Activated T-helper 2 cell treated with anti-CD3 and anti-CD28 coated beads, Interferon-gamma antibody, Interleukin-2, Interleukin-4, amounts not matched to agents 10 μg/mL and 5 μg/mL and 100 μg/mL, durations not matched to agents 14 hours and 24 hours and 36 hours (primary cell): ENCODE measurements at places on chromosomes 1 and 21.

- no peak for DNase-seq
These were observed 28.6 kb downstream of the KIF26B start for GRCh38 chr1:245183429-245183828.

- no peak for DNase-seq
These were observed 68.9 kb upstream of the RAB3GAP2 start for GRCh38 chr1:220341126-220341525.

DNA sequence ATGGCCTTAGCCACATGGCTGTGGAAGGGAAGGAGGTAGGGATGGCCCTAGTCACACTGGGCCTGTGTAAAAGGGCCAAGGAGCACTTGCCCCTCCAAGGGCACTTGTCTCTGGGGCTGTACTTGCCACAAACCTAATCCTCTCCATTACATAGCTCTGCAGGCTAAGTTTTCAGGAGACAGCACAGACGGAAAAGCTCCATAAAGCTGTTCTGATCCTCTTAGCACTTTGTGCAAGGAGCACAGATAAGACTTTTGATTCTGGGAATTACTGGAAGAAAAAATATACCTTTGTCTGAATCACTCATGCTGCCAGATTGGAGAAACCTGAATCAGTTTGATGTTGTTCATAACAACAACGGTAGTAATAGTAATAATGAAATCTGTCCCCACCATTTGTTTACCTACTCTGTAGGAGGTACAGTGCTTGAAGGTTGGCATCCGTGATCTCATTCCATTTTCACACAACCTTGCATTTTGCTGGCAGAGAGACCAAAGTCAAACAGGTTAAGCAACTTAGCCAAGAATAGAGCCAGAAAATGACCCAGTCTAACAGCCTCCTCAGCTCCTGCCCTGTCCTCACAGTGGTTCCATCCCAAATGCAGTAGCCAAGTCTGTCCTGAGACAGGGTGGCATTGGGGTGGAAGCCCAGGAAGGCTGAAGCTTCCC is 207.1 kb downstream of the ROR1 start:
- no peak for DNase-seq

DNA sequence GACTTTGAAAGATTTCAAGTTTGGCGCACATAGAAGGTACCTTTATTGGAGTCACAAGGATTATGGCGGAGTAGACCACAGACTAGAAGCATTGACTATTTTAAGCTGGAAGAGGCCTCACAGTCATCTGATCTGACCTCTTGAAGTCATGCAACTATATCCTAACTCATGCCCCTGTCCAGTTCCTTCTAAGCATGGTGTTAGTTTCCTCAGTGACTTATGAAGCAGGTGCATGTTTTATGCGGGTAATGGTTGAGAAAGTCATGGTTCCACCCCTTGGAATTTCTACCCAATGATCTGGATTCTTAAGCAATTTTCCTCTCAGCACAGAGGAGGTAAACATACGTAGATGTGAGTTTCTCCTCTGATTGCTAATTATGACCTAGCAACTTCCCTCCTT is 11.7 kb downstream of the OLFML3 start:
- no peak for DNase-seq

DNA sequence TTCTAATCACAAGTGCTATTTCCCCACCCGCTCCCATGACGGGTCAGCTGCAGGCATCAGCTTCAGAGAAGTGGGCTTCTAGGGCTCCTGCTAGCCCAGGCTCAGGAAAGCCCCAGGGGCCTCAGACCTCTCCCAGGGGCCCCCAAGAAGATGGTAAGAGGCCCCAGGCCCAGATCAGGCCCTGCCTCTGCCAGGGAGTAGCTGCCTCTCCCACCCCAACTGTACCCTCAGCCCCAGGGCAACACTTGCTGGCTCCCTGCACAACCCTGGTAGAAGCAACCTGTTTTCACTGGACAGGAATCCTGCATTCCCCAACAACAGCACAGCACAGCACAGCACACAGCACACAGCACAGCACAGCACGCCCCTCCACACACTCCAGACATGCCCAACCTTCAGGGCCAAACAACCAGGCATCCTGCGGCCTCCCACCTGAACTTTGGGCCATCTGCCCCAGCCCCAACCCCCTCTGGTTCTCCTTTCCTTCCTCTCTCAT is 6.5 kb downstream of the BLACAT1 start:
- DNase-seq: no peak

DNA sequence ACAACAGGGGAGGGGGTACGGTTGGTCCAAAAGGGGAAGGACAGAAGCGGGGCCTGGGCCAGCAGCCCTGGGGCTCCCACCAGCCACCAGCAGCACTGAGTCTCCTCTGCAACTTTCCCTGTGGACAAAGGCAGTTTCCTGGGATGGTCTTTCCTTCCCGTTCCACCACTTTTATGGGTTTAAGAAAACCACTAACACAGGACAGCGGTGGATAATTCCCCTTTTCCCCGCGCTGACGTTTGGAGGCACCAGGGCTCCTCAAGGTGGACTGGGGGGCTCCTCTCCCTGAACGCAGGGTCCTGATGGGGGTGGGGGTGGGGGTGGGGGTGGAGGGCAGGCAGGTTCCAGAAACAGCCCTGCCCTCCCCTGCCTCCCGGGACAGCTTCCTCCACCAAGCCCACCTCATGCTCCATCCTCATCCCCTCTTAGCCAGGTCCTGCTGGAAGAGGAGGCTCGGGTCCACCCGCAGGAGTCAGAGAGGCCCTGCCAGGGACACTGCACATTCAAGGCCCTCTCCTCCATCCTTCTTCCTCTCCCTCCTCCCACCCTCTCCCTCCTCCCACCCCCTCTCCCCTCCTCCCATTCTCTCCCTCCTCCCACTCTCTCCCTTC is 4.8 kb upstream of the COL6A1 start:
- no peak for DNase-seq

DNA sequence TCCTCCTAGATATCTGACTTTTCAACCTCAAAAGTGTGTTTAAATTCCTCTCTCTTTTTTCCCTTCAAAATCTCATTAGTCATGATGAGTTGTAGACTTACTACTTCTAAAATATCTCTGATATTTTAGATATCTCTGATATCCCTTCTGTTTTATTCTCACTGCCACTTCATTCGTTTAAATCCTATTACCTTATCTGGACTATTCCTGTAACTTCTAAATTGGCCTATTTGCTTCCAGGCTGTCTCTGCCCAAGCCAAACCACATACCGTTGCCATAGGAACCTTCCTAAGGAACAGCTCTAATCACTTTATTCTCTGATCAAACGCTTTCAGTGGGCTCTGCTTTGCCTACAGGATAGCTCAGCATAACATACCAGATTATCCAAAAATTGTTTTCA is 333.1 kb upstream of the CHRM3 start:
- no peak for DNase-seq

GRCh38 chr1:57492586-57493226 is 68.8 kb upstream of the DAB1 start:
- DNase-seq: no peak

DNA sequence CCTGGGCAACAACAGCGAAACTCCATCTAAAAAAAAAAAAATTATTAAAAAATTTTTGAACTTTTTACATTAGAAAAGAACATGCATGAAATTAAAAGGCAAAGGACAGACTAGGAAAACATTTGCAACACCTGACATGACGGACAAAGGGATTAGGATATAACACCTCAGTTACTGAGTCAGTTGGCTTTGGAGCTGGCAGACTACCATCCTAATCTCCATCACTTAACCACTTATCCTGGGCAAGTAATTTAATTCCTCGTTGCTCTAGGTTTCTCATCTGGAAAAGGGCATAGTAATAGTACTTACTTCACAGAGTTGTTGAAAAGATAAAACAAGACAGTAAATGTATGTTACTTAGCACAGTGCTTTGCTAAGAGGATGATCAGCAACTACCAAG is 11.9 kb downstream of the HECTD3 start:
- no peak for DNase-seq

GRCh38 chr1:85228972-85229371 is 28.2 kb upstream of the SYDE2 start:
- no peak for DNase-seq

DNA sequence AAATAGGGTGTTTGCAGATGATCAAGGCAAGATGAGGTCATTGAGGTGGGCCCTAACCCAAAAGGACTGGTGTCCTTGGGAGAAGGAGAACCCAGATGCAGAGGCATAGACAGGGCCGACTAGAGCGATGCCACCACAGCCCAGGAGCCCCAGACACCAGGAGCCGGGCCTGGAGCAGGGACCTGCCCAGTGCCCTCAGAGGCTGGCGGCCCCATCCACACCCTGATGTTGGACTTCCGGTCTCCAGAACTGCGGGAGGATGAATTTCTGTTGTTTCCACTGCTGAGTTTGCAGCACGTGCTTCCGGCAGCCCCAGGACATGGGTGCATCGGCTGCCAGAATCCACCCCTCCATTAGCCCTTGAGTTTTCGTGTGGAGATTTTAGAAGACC is 7.2 kb upstream of the ACTRT2 start:
- DNase-seq: no peak

- no peak for DNase-seq
These were observed 27.0 kb upstream of the USH2A start for GRCh38 chr1:216450227-216450626.
